Transverse colon (tissue), 4 donors: ENCODE measurements at places on chromosomes 7 and 10. TPM values are rescaled to one million over a fixed set of nuclear protein-coding genes. Genes with fewer than 3 reads are reported as not detected.
A peak's percentile ranks its signal among the peaks of the same experiment; 100 is the strongest.

- H3K4me3 ChIP-seq = no peak overlapping the region
- H3K27ac ChIP-seq = no peak overlapping the region
- DNase-seq = no peak
- H3K27me3 ChIP-seq = no peaks in the 10 kb centered on the region
- H3K36me3 ChIP-seq = peaks cover 11% of the 10 kb centered on the region
Measured at GRCh38 chr10:89342206-89342958, 14.6 kb downstream of the IFIT3 start.

- H3K36me3 ChIP-seq = no peaks in the 10 kb centered on the region
- no peak overlapping the region for H3K27ac ChIP-seq
- no peaks in the 10 kb centered on the region for H3K27me3 ChIP-seq
- no peaks in the 10 kb centered on the region for H3K4me1 ChIP-seq
Measured at GRCh38 chr7:45365341-45365740, 207.8 kb downstream of the RAMP3 start.

GRCh38 chr7:39697483-39697882 lies 74.1 kb downstream of the RALA start:
- H3K4me1 ChIP-seq = no peaks in the 10 kb centered on the region
- no peaks in the 10 kb centered on the region for H3K27me3 ChIP-seq
- no peaks in the 10 kb centered on the region for H3K36me3 ChIP-seq
- no peak overlapping the region for H3K27ac ChIP-seq
- no peak for DNase-seq

DNA sequence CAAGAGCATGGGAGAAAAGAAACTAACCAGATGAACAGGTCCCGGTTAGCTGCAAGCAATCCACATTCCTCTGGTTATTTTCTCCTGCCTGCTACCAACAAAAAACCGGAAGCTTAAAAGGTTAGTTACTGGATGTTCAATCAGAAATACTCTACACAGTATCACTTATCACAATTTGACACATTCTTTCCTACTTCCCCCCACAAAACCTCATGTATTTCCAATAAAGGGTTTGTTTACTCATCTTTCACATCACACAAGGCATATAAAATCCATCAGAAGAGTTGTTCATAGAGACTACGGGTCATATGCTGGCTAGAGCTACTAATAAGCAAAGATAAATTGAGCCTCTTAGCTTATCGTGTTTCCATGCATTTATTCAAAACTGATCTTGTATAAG lies 4.8 kb downstream of the SLC25A28 start:
- no peaks in the 10 kb centered on the region for H3K27me3 ChIP-seq
- no peak overlapping the region for H3K4me3 ChIP-seq
- no peaks in the 10 kb centered on the region for H3K36me3 ChIP-seq
- H3K4me1 ChIP-seq = peaks cover 40% of the 10 kb centered on the region
- no peak overlapping the region for H3K27ac ChIP-seq

Gene PLEKHS1
- 12.0 TPM for total RNA-seq

- DNase-seq = peak; percentile 49
- peak overlapping the region; percentile 92 for H3K27ac ChIP-seq
- H3K27me3 ChIP-seq = peaks cover 4% of the 10 kb centered on the region
- H3K4me1 ChIP-seq = peaks cover 9% of the 10 kb centered on the region
- H3K4me3 ChIP-seq = peak overlapping the region; percentile 48
Measured at GRCh38 chr7:44489955-44490350, 505 bp downstream of the NUDCD3 start.

- H3K4me1 ChIP-seq = peaks cover 9% of the 10 kb centered on the region
- H3K27ac ChIP-seq = peak overlapping the region; percentile 96
- H3K36me3 ChIP-seq = no peaks in the 10 kb centered on the region
Measured at GRCh38 chr10:22252801-22253579, 35.2 kb upstream of the EBLN1 start.

- H3K27ac ChIP-seq = no peak overlapping the region
- no peaks in the 10 kb centered on the region for H3K36me3 ChIP-seq
- no peak for DNase-seq
- no peak overlapping the region for H3K4me3 ChIP-seq
- H3K27me3 ChIP-seq = no peaks in the 10 kb centered on the region
Measured at GRCh38 chr7:88012086-88012485, 78.0 kb downstream of the ADAM22 start.

DNA sequence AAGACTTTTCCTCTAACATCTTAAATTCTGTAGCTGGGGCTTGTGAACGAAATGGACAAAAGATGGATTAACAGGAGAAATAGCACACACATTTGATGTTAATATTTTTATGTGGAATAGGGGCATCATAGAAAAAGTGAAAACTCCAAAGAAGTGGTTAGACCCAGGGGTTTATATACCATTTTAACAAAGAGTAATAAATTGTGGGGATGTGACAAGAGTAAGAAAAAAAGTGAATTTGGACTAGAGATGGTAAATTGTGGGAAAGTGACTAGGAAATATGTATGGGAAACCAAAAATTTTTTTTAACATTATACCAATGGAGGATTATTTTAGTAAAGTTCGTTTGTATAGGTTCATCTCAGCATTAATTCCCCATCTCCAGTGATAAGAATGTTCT lies 8.2 kb downstream of the SLC39A12 start:
- no peak overlapping the region for H3K4me3 ChIP-seq
- no peaks in the 10 kb centered on the region for H3K27me3 ChIP-seq
- no peak overlapping the region for H3K27ac ChIP-seq
- H3K4me1 ChIP-seq = no peaks in the 10 kb centered on the region
- H3K36me3 ChIP-seq = no peaks in the 10 kb centered on the region
- no peak for DNase-seq

DNA sequence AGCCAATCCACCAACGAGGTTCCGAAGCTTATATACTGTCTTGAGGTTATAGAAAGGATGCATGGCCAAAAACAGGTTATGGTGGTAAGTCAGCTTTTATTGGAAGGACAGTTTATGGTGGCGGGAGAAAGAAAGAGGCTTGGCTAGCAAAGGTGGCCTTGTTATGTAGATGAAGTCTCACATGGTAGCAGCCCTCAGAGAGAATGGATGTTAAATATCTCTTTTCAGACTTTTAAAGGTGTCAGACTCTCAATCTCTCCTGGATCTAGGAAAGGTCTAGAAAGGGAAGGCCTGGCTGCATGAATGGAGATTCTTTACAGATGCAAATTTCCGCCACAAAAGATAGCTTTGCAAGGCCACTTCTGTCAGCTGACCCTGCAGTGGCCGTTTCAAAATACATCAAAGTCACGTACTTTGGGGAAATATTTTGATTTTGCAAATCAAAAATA lies 333.8 kb downstream of the GALNT17 start:
- no peaks in the 10 kb centered on the region for H3K4me1 ChIP-seq
- no peak overlapping the region for H3K4me3 ChIP-seq
- H3K36me3 ChIP-seq = no peaks in the 10 kb centered on the region
- no peak for DNase-seq
- H3K27me3 ChIP-seq = no peaks in the 10 kb centered on the region
- H3K27ac ChIP-seq = no peak overlapping the region

GRCh38 chr7:17832242-17832641 lies 108.1 kb downstream of the SNX13 start:
- H3K4me3 ChIP-seq = no peak overlapping the region
- H3K27ac ChIP-seq = no peak overlapping the region
- DNase-seq = no peak
- no peaks in the 10 kb centered on the region for H3K27me3 ChIP-seq
- H3K36me3 ChIP-seq = no peaks in the 10 kb centered on the region

Gene LIMK1
- 44.2 TPM for total RNA-seq

- no peak overlapping the region for H3K27ac ChIP-seq
- no peaks in the 10 kb centered on the region for H3K27me3 ChIP-seq
- no peaks in the 10 kb centered on the region for H3K36me3 ChIP-seq
- DNase-seq = no peak
Measured at GRCh38 chr10:130409931-130410330, 273.7 kb downstream of the GLRX3 start.

- no peak overlapping the region for H3K4me3 ChIP-seq
- no peak for DNase-seq
- H3K4me1 ChIP-seq = no peaks in the 10 kb centered on the region
- no peaks in the 10 kb centered on the region for H3K36me3 ChIP-seq
Measured at GRCh38 chr7:53900856-53901528, 641.2 kb upstream of the VSTM2A start.

Gene BPGM
- total RNA-seq = 2.6 TPM

Gene ANKRD1
- total RNA-seq = not detected
